Activated T-helper 2 cell treated with anti-CD3 and anti-CD28 coated beads, Interferon-gamma antibody, Interleukin-2, Interleukin-4, amounts not matched to agents 10 μg/mL and 5 μg/mL and 100 μg/mL, durations not matched to agents 14 hours and 24 hours and 36 hours (primary cell): ENCODE measurements at places on chromosomes 11 and 22.

DNA sequence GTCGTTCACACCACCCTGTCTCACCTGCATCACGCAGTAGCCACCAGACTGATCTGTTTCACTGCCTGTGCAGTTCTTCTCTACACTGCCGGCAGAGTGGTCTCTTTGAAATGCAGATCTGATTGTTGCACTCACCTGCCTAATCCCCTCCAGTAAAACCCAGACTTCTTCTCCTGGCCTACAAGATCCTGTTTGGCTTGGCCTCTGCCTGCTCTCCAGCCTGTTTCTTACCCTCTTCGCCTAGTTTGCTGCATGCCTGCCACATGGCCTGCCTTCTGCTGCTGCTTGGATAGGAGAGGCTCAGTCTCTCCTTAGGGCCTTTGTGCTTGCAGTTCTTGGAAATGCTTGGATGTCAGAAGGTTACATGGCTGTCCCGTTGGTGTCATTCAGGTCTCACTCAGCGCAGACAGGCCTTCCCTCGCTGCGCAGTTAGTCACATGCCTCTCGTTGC is 42.0 kb downstream of the PACS1 start:
- H3K27me3 ChIP-seq = no peaks in the 10 kb centered on the region
- H3K36me3 ChIP-seq = peaks cover 14% of the 10 kb centered on the region
- H3K4me3 ChIP-seq = no peak overlapping the region
- DNase-seq = no peak

DNA sequence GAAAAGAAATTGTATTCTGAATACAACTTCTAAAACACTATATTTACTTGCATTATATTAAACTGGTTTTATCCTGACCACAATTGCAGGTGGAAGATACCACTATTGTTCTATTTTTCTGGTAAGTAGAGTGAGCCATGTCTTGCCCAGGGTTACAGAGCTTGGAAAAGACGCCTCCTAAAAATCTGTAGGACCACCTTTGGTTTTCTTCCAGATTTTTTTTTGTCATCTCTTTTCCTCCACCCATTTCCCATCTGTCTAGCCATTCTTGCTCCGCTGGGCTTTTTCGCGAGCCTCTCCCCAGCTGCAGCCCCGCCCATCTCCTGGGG is 294 bp upstream of the MTMR3 start:
- peaks cover 13% of the 10 kb centered on the region for H3K4me1 ChIP-seq
- peaks cover 3% of the 10 kb centered on the region for H3K36me3 ChIP-seq
- DNase-seq = no peak
- peak overlapping the region; percentile 90 for H3K4me3 ChIP-seq

- peaks cover 12% of the 10 kb centered on the region for H3K27me3 ChIP-seq
- DNase-seq = no peak
These were observed 71.5 kb upstream of the SLC22A12 start for GRCh38 chr11:64519541-64519940.

DNA sequence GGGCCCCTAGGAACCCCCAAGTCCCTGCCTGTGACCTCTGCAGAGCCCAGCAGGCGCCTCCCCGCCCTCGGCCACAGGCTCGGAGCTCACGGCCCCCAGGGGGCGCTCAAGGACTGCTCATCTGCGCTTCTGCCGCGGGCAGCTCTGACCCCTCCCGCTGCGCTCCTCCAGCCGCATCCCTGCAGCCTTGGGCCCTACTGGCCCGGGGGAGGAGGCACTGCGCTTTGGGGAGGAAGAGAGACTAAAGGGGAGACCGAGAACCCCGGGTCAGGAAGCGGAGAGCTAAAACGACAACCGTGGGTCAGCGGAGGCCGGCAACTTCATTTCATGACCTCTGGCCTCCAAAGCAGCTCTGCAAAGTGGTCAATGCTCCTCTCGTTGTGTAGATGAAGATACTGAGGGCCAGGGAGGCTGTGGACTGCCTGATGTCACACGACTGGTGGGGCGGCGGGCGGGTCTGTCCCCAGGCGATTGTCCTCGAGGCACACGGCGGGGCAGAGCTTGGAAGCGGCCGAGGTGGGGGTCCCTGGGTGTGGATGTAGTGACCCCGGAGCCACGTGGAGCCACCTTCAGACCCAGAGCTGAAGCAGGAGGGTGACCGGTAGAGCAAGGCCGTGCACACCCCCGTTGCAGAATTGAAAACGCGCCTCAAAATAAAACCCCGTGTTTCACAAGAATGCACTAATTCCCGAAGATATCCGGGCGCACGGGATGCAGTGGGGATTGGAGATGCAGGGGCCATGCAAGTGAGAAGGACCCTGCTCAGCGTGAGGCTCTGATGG is 2.7 kb upstream of the KRTAP5-6 start:
- H3K27me3 ChIP-seq = peaks cover 18% of the 10 kb centered on the region
- H3K4me3 ChIP-seq = no peak overlapping the region
- H3K27ac ChIP-seq = no peak overlapping the region

- no peak overlapping the region for H3K27ac ChIP-seq
- no peaks in the 10 kb centered on the region for H3K36me3 ChIP-seq
- no peak for DNase-seq
- H3K4me1 ChIP-seq = peaks cover 13% of the 10 kb centered on the region
These were observed 29.9 kb downstream of the GLB1L2 start for GRCh38 chr11:134361661-134362060.
